ENCODE measurements at places on chromosomes 6 and 20.

GRCh38 chr6:156068881-156069280 lies 613.2 kb upstream of the NOX3 start:
- DNase-seq: no peak

- DNase-seq: no peak
Observed at GRCh38 chr6:129104560-129104959, 221.6 kb downstream of the LAMA2 start.

DNA sequence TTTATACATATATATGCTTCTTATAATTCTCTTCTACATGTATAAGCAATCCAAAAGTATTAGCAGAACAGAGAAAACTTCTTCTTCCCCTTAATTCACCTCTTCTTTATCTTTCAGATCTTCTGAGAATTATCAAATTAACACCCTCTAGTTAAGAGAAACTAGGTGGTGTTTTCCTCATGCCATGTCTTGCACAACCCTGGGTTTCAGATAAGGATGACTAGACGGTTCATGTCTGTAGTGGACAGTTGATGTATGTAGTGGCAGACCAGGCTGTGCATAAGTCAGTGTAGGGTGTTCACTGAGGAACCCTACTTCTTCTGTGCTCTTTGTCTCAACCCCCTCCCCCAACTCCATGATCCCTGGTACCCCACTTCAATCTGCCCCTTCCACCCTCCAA lies 187.3 kb downstream of the SAMD5 start:
- DNase-seq: no peak

- no peak for DNase-seq
Observed at GRCh38 chr6:39849764-39850163, 57.6 kb downstream of the DAAM2 start.

DNA sequence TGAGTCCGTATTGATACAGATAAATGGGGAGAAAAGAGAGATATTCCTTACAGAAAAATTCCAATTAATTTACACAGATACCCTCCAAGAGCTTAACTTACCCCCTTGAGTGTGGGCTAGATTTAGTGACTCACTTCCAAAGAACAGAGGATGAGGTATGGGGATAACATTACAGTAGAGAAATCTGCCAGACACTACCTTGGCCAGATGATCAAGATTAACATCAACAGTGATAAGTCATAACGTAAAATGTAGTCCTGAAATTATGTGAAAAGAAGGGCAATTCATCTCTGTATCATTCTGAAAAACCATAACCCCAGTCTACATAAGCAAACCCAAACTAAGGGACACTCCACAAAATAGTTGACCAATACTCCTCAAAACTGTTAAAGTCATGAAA lies 69.3 kb downstream of the PDSS2 start:
- DNase-seq: no peak

DNA sequence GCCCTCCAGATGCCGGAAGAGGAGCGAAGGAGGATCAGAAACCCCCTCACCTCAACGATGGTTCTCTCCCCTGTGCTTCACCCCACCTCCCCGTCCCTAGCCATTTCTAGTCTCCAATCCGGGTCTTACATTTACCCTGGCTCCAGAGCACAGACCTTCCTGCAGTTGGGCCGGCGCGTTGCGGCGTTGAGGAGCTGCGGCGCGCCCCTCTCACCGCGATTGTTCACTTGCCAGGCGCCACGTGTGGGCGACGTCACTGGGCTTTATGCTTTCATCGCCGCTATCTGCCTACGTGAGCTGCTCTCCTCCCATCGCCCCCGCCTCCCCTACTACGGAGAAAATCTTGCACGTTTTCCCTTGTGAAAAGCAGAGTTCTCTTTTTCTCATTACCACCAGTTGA lies at the start of gene CRISP2:
Gene CRISP2, minus strand, starts transcription at position 198 of the 400 bp plus-strand sequence. CDS start 4,347 bp downstream, outside the sequence.
- DNase-seq: no peak

- DNase-seq: no peak
Observed at GRCh38 chr6:22830463-22830862, 261.1 kb downstream of the HDGFL1 start.

GRCh38 chr6:89585154-89585553 lies 53.4 kb downstream of the LYRM2 start:
- DNase-seq: no peak

DNA sequence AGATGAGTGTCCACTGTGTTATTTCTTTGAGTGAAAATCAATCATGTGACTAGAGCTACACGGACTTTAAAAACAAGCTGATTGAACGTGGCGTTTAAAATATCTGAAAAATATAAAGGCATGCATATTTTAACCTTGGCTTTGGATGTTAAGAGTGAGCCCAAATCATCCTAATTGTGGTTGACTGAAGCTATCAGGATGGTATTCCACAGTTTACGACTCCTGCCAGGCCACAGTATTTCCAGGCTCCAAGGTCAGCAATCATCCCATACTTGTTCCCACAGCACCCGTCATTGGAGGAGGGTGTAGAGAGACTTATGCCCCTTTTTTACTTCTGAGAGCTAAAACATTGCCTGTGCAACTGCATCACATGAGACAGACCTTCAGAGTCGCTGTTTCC lies 43.2 kb upstream of the TMX4 start:
- no peak for DNase-seq

DNA sequence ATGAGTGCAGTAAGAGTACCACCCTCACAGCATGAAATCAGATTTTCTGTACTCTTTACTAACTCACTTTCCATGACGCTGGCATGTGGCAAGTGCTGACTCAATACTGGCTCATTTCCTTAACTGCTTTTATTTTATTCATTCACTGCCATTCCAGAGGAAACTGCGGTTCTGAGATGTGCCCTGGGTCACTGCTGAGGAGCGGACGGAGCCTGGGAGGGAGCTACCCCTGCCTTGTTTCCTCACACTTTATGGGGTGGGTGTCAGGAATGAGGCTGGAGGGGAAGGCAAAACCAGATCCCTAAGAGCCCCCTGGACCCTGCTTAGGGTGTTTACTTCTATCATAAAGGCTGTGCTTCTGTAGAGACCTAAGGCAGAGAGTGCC lies 14.4 kb downstream of the NT5E start:
- no peak for DNase-seq

DNA sequence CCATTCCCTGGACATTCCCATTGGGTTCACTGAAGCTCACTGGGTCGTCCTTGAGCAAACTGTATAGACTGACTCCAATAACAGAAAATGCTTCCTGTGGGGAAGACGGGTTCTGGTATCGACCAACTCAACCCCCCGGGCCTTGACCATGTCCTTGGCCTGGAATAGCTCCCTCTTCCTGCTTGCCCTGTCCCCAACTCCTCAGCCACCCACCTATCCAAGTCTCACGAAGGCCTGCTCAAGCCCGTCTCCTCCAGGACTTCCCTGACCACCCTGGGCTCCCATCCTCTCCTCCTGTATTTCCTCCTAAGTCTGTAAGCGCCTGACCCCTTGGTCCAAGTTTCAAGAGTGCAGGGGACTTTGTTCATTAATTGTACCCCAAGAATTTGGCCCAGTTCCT lies 2.8 kb upstream of the HMGA1 start:
- DNase-seq: no peak

- DNase-seq: no peak
Observed at GRCh38 chr6:34350137-34350933, 42.1 kb downstream of the NUDT3 start.
